Smooth muscle cell of bladder (primary cell): ENCODE measurements at places on chromosomes 7 and 10. TPM values are rescaled to one million over a fixed set of nuclear protein-coding genes. Genes with fewer than 3 reads are reported as not detected.

ARHGEF35 gene
- 0.55 and 1.3 TPM in 2 replicates for total RNA-seq

SGCE gene
- total RNA-seq = 75.8 and 84.4 TPM in 2 replicates

ACSM6 gene
- total RNA-seq = not detected in 2 replicates

LIPJ gene
- under 0.01 TPM in 2 replicates for total RNA-seq

SLC16A12 gene
- total RNA-seq = not detected in 2 replicates

GPR158 gene
- total RNA-seq = 0.14 and 0.18 TPM in 2 replicates

RELN gene
- total RNA-seq = 0.43 and 0.74 TPM in 2 replicates

KCNMA1 gene
- 19.9 and 30.9 TPM in 2 replicates for total RNA-seq
